ENCODE measurements at places on chromosomes 12 and 14. TPM values are rescaled to one million over a fixed set of nuclear protein-coding genes. Genes with fewer than 3 reads are reported as not detected.

GRCh38 chr14:50875359-50876070 lies 3.7 kb downstream of the ABHD12B start:
- DNase-seq, result no peak

DNA sequence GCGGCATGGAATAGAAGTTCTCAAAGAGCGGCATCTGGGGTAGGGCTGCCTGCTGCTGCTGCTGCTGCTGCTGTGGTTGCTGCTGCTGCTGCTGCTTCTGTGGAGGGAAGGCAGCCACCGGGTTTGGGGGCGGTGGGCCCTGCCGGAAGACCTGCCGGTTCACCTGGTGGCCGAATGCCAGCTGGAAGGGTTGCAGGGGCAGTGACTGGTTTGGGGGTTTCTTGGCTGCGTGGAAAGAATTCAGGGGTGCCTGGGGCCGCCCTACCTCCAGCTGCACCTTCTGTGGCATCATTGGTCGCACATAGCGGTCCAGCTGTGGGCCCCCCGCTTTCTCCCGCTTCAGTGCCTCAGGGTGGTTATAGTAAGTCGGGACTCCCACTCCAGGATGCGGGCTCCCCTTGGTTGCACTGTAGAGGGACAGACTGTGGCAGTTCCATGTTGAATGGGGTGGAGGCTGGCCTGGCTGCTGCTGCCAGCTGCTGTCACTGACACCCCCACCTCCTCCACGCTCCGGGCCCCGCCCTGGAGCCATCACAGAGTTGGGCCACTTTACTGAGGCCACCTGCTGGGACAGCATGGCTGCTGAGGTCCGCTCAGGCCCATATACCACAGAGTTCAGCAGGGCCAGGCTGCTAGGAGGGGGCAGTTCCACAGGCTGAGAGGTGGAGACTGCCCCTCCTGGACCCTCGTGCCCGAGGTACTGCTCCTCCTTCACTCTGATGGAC lies 25.2 kb upstream of the PNMA1 start:
- no peak for DNase-seq

- no peak for DNase-seq
Observed at GRCh38 chr12:63093084-63093483, 57.9 kb downstream of the AVPR1A start.

DNA sequence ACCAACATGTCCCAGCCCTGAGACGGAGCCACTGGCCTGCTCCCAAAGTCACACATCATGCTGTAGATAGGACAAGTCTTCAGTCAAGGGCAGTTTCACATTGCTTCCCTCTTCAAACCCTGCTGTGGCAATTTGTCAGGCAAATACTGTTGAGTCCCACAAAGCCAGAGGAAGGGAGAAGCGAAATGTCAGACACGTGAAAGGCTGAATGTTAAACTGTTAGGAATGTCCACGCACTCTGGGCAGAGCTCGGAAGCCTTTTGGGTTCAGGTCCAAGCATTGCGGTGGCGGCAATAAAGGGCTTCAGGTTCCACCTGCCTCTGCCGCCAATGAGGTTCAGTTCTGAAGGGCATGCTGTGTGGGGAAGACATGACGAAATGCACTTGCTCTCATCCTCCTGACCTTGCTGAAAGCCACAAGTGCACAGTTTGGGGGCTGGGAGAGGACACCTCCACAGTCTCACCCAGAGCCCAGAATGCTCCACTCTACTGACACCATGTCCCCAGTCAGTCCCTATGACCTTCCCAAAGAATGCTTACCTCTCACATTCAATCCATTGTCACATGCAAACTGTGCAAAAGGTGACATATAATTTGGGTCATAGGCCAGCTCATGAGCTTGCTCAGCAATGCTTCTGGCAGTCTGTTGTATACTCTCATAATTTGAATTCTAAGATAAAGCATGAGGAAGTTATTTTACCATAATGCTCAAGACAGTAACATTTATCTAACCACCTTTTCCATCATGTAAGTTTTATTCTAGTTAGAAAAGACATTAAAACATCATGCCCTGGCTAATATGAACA lies 35.7 kb downstream of the RAD9B start:
- peak; percentile 82 for DNase-seq

GRCh38 chr14:24881116-24881893 lies 168.6 kb downstream of the STXBP6 start:
- DNase-seq, result no peak

ZCCHC8 gene
- 20.1 TPM for total RNA-seq

MIPOL1 gene
- 31.4 TPM for total RNA-seq

Measured in prostate gland (tissue), 2 donors.